ENCODE measurements at places on chromosomes 6 and 20. TPM values are rescaled to one million over a fixed set of nuclear protein-coding genes. Genes with fewer than 3 reads are reported as not detected.

GRCh38 chr20:39897058-39897457 is 792.0 kb downstream of the MAFB start:
- no peak for DNase-seq
- H3K4me1 ChIP-seq, result no peaks in the 10 kb centered on the region
- H3K27ac ChIP-seq, result no peak overlapping the region
- H3K36me3 ChIP-seq, result no peaks in the 10 kb centered on the region
- H3K27me3 ChIP-seq, result no peaks in the 10 kb centered on the region

DNA sequence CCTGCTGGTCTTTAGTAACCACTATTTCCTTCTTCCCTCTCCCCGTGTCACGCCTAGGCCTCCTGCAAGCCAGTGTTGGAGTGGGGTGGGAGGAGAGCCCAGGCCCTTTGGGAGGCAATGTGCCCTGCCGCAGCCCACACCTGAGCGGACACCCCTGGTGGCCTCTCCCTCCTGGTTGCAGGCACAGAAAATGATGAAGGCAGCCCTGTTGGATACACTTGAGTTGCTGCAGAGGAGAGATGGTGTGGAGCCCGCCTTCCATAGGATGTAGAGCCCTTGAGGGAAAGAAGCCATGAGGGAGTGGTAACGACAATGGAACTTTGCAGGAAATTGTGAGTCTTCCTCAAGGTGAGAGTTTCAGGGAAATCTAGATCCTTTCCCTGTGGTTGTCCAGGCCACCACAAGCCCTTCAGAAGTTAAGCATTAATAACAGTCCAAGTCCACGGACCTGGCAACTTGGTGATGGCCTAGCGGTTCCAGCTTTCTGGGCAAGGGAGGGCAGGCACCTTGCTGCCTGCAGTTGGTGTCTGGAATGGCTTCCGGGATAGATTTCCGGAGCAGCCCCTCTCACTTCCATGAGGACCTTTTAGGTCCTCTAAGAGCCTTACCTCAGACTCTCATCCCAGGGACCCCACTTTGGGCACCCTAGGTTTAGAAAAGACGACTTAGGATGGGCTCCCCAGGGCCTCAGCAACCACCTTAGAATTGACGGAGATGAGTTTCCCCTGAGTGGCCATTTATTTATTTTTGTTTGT is 67.3 kb upstream of the NXT1 start:
- H3K4me3 ChIP-seq, result no peak overlapping the region
- DNase-seq, result no peak
- H3K36me3 ChIP-seq, result no peaks in the 10 kb centered on the region
- no peak overlapping the region for H3K27ac ChIP-seq
- no peaks in the 10 kb centered on the region for H3K27me3 ChIP-seq
- no peaks in the 10 kb centered on the region for H3K4me1 ChIP-seq

GRCh38 chr6:150403458-150404246 is 34.8 kb downstream of the IYD start:
- no peak overlapping the region for H3K27ac ChIP-seq
- peaks cover 24% of the 10 kb centered on the region for H3K4me1 ChIP-seq
- H3K4me3 ChIP-seq, result no peak overlapping the region
- peaks cover 19% of the 10 kb centered on the region for H3K36me3 ChIP-seq

DNA sequence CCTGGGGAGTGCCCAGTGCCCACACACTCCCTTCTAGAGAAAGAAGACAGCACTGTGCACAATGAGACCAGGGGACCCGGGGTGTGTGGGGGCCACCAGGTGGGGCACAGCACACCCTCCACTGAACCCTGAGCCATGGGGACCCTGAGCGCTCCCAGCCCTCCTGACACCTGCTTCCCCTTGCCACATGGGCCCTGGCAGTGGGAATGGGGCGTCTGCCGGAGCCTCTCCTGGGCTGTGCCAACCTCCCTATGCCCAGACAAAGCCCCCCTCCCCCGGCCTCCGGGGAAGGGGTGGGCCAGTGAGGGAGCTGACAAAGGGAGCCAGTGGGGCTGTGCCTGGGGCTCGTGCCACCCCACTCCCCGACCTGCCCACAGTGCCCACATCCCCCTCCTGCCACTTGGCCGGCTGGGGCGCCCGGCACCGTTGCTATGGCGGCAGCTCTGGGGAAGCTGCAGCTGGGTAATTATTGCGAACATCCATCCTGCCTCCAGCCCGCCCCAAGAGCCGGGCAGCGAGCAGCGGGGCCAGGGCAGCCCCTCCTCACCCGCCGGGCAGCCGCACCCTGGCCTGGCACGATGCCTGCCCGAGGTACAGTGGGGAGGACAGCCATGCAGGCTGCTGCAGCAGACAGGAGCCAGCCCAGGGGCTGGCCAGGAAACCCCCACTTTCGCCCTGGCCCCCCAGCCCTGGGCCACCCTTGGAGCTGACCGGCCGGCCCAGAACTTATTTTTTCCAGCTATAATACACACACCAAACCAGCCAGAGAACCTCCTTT is 41.9 kb upstream of the NOL4L start:
- peak; percentile 16 for DNase-seq
- no peaks in the 10 kb centered on the region for H3K36me3 ChIP-seq
- no peaks in the 10 kb centered on the region for H3K27me3 ChIP-seq
- H3K4me1 ChIP-seq, result peaks cover 10% of the 10 kb centered on the region
- no peak overlapping the region for H3K4me3 ChIP-seq
- no peak overlapping the region for H3K27ac ChIP-seq

DNA sequence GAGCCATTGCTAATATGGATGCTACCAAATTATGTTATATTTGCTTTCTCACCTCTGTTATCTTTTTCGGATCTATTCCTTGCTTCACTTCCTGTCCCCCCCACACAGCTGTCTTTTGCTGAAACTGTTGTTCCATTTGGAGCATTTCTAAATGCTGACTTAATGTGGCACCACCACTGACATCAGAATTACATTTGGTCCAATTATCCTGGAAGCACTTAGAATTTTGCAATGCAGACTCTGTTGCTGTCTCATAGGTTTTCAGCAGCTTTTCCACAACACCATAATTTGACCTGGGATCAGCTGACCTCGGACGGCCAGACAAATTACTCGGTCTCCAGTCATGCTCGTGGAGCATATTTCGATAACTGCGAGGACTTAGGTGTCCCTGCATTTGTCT is 12.8 kb downstream of the KIAA0408 start:
- H3K4me1 ChIP-seq, result no peaks in the 10 kb centered on the region
- no peak for DNase-seq
- no peak overlapping the region for H3K4me3 ChIP-seq
- no peak overlapping the region for H3K27ac ChIP-seq

Gene POM121L2
- not detected for total RNA-seq

Gene CST4
- not detected for total RNA-seq

Gene DUSP22
- 59.4 TPM for total RNA-seq

Gene GPLD1
- 15.2 TPM for total RNA-seq
